ENCODE measurements at places on chromosomes 7 and 10.

- no peak for DNase-seq
These were observed 317.9 kb upstream of the KLF6 start for GRCh38 chr10:4102802-4103344.

GRCh38 chr7:107563081-107563774 is 492 bp downstream of the COG5 start:
- no peak for DNase-seq

DNA sequence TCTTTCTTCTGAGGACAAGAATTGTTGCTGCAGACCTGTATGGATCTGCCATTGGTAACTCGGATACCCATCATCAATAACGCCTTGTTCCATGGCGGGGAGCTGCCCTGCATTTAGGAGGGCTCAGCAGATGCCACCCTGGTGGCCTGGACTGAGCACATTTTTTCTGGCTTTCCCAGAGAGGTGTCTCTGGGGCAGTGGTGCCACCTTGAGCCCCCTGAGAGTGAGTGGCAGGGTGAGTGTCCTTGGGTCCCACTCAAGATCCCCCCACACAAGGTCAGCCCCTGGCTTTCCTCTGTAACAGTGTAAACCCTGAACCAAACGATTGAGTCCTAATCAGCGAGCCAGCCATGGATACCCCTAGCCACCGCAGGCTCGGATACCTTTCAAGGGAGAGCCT is 258.6 kb downstream of the GLRX3 start:
- no peak for DNase-seq

GRCh38 chr7:139886206-139886605 is 57.1 kb downstream of the TBXAS1 start:
- no peak for DNase-seq

- no peak for DNase-seq
These were observed 366.0 kb upstream of the RNF32 start for GRCh38 chr7:156274557-156274956.

- DNase-seq = no peak
These were observed 541.0 kb downstream of the ZWINT start for GRCh38 chr10:55820071-55820470.

- no peak for DNase-seq
These were observed 99.8 kb upstream of the AGBL3 start for GRCh38 chr7:134886353-134887057.

GRCh38 chr7:117084286-117084685 is 131.0 kb downstream of the ST7 start:
- DNase-seq = no peak

All from hypothalamus (tissue), 51 donors.